HEK293T (cell line): ENCODE measurements at places on chromosomes 2 and 18.

DNA sequence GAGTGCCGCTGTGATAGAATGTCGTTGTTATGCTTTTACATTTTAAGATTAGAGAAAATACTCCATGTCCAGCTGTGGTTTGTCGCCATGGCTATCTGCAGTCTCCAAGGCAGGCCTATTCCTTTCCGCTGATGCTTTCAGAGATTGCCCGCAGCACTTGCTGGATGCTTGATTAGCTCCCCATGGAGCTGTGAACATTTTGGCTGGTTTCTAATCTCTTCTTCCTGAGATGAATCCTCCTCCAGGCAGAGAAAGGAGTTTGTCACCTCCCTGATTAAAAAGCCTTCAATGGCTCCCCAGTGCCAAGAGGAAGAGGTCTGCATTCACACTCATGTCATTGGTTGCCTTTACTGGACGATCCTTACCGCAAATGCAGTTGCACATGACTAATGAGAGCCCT, 32.6 kb upstream of the LPIN1 start:
- no peak for DNase-seq

DNA sequence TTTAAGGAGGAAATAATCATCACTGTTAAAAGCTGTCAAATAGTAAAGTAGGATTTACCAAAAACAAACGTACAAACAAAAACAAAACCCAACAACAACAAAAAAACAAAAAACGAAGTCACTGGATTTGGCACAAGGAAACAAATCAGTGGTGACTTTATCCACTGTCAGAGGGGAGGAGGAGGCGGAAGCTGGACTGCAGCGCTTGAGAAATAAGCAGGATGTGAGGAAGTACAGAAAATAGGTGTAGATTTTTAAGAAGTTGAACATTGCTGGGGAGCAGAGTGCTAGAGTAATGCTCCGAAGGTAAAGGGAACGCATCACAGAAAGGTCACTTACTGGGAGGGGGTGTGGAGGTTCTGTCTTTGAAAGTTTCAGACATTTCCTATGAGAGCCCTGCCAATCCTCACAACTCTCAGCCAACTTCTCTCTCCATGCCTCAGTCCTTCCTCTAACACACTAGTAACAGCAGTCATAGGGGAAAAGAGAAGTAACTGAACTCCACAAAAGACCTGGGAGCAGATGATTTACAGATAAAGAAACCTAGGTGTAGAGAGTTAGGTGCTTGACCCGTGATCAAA, 220.2 kb upstream of the SMAD7 start:
- DNase-seq = no peak

DNA sequence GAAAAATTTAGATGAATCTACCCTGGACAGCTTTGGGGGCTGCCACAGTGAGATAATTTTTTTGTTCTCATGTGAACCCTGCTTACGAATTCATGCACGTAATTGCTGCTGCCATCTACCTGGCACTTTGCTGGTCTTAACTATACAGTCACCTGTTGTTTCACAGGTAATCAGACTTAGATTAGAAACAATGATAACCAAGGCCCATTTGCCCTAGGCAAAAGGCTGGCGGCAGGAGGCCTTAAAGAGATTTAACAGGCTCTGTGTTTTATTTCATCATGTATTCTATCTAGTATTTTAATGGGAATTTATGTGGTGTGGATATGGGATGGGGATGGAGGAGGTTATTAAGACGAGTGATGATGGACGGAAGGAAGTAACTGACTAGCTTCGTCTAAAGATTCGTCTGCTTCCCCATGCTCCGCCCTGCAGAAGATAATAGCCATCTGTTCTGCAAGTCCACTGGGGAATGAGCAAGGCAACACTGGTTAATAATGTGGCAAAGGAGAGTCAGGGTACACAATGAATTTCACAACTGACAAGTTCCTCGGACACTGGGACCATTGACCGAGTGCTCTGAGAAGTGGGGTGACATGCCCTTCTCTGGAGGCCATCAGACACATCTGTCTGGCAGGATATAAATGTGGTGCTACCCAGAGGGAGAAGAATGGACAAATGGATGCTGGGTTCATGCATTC, 291.8 kb upstream of the TNP1 start:
- no peak for DNase-seq

- DNase-seq = no peak
Observed at GRCh38 chr2:105249181-105249580, 7.6 kb downstream of the GPR45 start.

- DNase-seq = no peak
Observed at GRCh38 chr2:45542013-45542412, 69.1 kb downstream of the SRBD1 start.

DNA sequence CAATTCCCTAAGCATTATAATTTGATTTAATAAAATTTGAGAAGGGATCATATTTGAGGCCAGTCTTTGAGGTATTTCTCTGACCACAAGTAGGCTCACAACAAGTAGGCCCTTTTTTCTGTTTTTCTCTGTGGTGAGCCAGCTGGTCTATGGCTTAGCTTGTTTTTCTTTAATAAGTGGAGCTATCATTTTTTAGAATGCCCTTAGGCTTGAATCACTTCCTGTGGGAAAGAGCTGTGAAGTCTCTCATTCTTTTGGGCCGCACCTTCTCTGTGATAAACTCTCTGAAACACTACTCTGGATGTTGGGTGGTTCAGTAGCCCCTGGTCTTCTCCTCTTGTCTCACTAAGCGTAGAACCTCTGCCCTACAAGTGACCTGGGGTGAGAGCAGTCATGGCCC, 235.9 kb downstream of the SUCLG1 start:
- no peak for DNase-seq

- DNase-seq = no peak
Observed at GRCh38 chr2:207883002-207883780, 113.5 kb upstream of the FZD5 start.

DNA sequence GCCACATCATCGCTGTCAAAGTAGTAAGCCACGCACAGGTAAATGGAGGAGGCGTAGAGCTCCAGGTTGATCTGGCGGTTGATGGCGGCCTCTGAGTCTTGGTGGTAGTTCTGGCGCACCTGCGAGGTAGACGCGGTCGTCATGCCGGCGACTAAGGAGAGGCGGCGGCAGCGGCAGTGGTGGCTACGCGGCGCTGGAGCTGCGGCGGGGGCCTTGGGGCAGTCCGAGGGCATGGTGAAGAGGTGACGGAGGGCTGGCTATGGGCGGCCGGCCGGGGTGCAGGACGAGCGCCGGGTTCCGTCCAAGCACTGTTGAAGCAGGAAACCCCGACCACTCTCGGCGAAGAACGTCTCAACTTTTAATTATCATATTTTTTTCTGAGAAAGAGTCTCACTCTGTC, 12.7 kb upstream of the ZNF513 start:
- DNase-seq = no peak

- DNase-seq = no peak
Observed at GRCh38 chr2:43121580-43122314, 104.7 kb downstream of the ZFP36L2 start.

DNA sequence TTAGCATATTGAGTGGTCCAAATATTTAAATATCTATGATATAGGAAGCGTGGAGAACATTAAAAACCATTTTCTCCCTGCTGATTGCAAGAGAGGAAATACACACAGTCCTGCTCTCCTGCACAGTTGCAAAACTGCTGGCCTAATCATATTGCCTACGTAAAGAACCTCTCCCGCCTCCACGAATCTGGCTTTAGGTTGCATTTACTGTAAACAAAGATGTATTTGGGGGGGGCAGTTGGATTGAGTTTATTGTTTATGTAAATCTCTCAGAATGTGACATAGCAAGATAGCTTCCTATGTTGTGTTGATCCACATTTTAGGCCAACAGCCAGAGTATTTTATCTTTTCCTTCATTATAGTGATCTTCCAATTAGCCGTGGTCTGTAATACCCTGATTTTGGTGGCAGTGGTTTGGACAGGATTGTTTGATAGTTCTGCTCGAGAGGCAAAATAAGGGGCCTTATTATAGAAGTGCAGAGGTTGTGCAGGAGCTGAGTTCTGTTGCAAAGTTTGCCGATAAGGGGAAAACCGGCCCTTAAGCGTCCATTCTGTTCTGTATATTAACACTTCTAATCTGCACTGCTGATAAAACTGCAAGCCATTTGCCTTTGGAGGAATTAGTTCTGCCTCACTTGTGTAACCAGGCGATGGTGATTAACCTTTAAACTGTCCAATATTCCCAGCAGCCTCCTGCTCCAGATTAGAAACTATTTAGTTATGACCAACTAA, 101.6 kb upstream of the SIX3 start:
- DNase-seq = no peak

DNA sequence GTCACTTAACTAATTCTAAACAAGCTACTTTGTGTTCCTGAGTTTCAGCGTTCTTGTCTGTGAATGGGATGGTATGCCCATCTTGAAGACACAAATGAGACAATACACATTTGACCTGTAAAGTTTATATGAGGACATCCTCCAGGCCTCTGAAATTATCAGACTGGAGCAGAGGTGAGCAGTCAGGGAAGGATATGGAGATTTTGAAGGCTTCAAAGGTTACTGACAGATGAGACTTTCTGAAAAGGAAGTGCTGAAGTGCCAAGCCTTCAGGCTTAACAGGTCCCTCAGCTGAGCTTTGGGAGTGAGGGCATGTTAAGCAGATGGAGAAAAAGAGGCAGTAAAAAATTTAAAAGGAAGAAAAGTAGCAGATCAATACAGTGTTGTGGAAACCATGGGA, 110.9 kb upstream of the FOSL2 start:
- DNase-seq = no peak

GRCh38 chr2:60556576-60557485, 3.4 kb upstream of the BCL11A start:
- DNase-seq = no peak

GRCh38 chr2:231666171-231667095, 41.9 kb upstream of the PTMA start:
- peak; percentile 35 for DNase-seq

- no peak for DNase-seq
Observed at GRCh38 chr2:18600255-18600613, 10.9 kb upstream of the NT5C1B start.

GRCh38 chr18:54359233-54359632, 1.5 kb downstream of the C18orf54 start:
- DNase-seq = no peak

DNA sequence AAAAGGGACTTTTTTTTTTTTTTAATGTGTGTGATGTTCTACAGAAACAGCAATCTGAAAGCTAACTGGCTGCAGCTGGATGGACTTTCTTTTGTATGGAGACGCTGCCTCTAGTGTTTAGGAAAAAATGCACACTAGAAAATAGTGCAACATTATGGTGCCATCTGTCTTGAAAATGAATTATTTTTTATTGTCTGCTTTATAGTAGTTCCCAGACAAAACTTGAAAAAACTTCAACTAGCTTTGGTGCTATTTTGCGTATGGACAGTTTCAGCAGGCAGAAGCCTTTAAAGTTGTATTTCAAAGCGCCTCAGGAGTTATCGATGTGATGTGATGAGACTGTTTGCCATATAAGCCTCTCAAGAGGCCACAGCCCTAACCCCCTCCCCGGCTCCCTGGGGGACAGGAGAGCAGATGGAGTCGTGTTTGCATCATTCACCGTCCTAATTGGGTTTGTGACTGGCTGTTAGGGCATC, 86.9 kb downstream of the LTBP1 start:
- DNase-seq = no peak

GRCh38 chr18:9032519-9032918, 70.0 kb upstream of the NDUFV2 start:
- DNase-seq = no peak

- DNase-seq = no peak
Observed at GRCh38 chr2:239349453-239350135, 51.2 kb downstream of the HDAC4 start.

GRCh38 chr2:106316915-106317314, 122.8 kb upstream of the UXS1 start:
- DNase-seq = no peak

DNA sequence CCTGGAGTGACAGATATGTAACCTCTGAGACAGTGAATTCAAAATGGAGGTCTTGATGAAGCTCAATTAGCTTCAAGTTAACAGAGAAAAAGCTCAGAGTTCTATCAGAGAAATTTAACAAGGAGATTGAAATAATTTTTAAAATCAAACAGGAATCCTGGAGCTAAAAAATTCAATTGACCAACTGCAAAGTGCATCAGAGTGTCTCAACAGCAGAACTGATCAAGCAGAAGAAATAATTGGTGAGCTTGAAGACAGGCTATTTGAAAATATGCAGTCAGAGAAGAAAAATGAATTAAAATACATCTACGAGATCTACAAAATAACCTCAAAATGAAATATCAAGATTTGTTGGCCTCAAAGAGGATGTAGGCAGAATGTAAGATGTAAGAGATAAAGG, 30.4 kb upstream of the BMP10 start:
- no peak for DNase-seq

- no peak for DNase-seq
Observed at GRCh38 chr2:54483426-54483825, 27.3 kb downstream of the SPTBN1 start.

DNA sequence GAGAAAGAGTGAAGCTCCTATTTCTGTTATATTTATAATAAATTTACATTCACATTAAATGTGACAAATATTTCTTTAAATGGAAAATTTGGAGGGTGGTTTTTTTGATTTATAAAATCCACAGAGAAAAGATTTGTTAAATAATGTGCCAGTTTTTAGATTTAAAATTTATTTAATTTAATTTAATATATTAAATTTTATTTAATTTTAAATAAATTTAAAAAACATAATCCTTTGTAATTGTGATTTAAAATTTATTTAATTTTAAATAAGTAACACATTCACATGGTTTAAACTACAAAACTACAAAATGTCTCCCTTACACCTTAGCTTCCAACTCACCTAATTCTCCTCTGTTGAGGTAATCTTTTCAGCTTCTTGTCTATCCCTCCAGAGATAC, 123.3 kb downstream of the UBE2E3 start:
- DNase-seq = no peak

- DNase-seq = no peak
Observed at GRCh38 chr2:6800553-6800952, 65.2 kb downstream of the CMPK2 start.
